ENCODE measurements at places on chromosomes 3 and 15.

- DNase-seq = no peak
Measured at GRCh38 chr3:194637541-194638400, 4.6 kb upstream of the TMEM44 start.

- DNase-seq = no peak
Measured at GRCh38 chr15:46278062-46278461, 643.2 kb downstream of the SQOR start.

DNA sequence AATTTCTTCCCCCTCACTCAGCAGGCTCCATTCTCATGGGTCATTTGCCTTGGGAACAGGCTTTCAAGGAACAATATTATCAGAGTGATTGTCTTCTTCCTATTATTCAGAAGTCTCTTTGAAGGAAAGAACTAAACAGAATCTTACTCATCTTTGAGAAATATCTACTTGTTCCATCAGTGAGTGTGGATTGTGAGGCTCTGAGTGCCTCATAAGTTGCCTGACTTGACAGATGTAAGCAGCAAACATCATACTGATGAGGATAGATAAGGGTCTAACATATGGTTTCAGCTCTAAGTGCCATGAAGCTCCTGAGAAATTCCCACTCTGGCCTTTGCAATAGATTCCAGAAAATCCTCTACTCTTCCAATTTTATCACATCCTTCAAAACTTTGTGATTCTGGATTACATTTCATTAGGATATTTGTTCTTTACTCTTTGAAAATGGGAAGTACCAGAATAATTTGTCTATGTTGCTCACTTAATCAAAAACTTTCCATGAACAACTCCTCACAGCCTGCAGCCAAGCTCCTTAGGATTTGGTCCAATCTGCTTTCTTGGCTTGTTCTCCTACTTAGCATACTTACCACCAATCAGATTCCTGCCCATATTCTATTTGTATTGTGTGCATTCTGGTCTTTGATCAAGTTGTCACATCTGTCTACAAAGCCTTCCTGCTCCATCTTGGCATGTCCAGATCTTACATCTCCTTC, 120.1 kb downstream of the RPL22L1 start:
- no peak for DNase-seq

DNA sequence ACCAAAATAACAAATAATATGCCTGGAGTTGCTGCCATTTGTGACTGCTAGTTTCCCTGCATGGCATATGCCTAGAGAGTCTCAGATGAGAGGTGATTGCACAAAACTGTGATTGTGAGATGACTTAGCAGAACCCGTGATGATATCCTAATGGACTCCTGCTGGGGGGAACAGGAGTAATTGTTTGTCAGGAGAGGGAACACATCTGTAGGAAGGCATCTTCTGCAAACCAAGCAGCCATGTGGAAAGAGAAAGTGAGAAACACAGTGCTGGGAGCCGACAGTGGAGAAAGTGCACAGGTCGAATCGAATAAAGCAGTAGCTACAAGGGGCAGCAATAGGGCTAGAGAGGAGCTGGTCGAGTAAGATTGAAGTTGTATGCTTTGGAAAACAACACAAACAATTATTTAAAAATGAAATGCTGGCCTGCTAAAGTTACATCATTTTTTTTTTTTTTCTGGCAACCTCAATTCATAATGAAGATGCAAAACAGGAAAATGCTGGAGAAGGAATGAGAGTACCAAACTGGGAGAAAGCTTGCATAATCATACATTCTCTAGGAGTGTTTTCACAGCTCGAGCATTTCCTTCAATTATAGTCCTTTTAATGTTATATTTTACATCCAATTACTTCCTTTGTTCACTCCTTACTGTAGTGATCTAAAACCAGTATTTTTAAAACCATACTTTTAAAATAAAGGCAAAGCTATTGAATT, 494.2 kb upstream of the AGTR1 start:
- DNase-seq = no peak

All from stimulated activated CD4-positive, alpha-beta T cell treated with anti-CD3 and anti-CD28 coated beads, Interleukin-2, amount 100 ng/mL, for 4 hours (primary cell).